ENCODE measurements at places on chromosomes 3 and 15.

- DNase-seq: no peak
These were observed 714.3 kb upstream of the CFAP20DC start for GRCh38 chr3:59764171-59764570.

- DNase-seq: no peak
These were observed 30.7 kb upstream of the CLRN1 start for GRCh38 chr3:151003029-151003767.

DNA sequence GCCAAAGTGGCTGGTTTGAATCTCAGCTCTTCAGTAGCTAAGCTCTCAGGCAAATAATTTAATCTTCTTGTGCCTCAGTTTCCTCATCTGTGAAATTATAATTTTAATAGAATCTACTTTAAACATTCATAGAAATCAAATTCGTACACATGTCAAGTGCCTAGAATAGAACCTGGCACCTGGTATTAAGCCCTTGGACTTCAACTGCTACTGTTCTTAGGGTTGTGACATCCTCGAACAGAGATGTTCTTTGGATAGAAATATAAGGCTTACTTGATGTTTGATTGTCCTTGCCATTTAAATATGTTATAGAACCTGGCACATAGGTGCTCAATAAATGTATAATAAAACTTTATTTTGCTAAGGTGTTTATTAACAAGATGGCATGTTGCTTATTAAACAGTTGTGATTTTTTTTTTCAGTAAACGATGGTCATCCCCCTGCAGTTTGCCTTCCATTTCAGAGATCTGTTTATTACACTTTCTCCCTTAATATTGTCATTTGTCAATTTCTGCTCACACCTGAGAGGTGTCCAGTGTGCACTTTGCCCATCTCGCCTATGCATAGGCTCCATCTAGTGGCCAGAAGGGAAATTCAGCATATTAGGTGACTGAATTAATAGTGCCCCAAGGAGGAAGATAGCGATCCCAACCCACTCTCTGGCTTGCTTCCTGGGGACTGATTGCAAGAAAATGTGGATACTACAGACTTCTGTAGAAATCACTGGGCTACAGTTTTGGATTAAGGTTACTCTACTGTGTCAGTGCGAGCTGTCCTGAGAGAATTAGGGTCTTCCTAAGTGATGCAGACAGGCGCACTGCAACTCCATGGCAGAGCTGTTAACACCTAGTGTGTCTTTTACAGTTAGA lies 10.7 kb downstream of the IGF1R start:
- DNase-seq: peak; percentile 53

GRCh38 chr3:192727032-192727847 lies at the start of gene FGF12:
Gene FGF12 (minus strand): TSS chr3:192727541.
- peak; percentile 1 for DNase-seq

DNA sequence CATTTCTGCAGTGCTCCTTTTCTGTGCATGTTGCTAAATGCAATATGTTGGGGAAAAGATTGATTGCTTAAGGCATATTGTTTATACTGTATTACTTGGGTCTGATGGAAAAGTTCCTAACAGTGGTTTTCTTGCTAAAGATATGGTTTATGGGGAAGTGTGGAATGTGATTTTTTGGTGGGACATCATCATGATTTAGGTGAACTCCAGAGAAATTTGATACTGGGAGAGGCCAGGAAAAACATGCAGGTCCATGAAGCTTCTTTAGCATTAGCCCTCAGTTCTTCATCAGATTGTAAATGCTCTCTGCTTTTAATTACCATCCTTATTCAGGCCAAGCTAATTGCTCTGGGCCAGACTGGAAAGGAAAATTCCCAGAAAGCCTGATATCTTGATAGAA lies 147.5 kb downstream of the LRTM1 start:
- DNase-seq: no peak

DNA sequence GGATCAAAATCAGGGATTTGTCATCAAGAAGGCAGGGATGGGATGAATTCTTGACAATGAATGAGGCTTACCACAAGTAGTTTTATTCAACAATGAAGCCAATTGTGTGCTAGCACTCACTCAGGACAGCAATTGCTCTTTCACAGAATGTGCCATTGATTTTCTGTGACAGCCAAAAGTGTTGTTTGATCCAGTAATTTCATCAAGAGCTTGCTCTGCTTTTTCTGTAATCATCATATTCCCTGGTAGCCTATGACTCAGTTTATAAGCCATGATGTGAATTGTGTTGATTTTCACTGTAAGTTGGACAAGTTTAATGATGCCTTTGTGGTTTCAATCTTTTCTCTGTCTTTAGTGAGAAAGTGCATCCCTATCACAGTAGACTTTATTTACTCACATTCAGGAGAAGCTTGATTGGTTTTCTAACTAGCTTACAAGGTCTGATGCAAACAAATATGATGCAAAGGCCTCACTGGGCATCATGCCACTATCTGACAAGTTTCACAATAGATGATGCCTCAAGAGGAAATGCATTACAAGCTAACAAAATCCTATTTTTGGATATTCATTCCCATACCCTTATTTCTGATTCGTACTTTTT lies 13.6 kb upstream of the CSRNP1 start:
- DNase-seq: peak; percentile 82

DNA sequence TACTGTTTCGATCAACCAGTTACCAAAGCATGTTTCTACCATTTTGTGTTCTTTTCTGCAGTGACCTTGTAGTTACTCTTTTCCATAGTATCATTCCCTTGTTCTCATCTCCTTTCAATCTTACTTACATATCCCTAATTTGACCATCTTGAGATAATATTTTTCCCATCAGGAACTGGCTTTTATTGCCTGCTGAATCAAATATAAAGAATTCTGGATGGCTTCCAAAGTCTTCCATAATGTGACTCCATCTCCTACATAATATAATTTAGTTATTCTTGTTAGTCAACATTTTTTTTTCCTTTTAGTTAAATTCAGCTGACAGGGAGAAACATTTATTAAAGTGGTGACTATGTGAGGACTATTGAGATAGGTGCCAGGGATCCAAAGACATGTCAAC lies 7.0 kb downstream of the USP8 start:
- no peak for DNase-seq

- peak; percentile 37 for DNase-seq
These were observed 9.2 kb downstream of the IGDCC3 start for GRCh38 chr15:65368302-65369211.

DNA sequence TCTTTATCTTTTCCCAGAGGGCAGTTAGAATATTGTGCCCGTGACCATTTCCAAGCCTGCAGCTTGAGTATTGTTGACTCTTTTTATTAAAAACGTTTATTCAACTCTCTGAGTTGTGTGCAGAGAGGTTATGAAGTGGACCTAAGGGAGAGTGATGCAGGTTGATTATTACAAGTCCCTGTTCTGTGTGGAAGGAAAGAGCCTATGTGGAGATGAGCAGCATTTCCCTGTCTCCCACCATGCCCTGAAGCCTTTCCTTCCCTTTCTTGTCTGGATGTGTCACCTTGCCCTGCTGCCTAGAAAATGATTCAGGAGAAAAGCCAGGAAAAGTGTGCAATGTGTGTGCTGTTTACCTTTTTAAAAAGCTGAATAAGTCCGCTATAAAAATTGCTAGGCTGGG lies 19.4 kb downstream of the ZPLD1 start:
- DNase-seq: no peak

GRCh38 chr15:68279779-68280753 lies 2.5 kb downstream of the FEM1B start:
- no peak for DNase-seq

DNA sequence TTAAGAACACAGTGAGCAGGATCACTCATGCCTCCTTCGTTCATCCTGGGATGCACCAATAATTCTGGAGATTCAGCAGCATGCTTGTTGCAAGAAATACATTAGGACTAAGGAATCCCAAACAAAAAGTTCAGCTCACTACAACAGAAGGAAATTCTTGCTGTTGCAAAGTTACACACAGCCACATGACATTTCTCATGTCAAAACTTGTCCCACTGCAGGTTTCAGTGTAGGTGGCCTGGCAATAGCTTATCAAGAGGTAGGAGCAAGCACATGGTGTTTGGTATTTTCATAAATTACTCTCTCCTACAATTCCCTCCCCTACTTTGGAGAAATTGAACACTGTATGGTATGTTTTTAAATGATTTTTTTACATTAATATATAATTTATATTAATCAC lies 399.6 kb upstream of the EPHA3 start:
- no peak for DNase-seq

GRCh38 chr3:164940745-164941144 lies 137.6 kb downstream of the SI start:
- DNase-seq: no peak

- no peak for DNase-seq
These were observed 128.3 kb downstream of the PLCL2 start for GRCh38 chr3:17013050-17013449.

DNA sequence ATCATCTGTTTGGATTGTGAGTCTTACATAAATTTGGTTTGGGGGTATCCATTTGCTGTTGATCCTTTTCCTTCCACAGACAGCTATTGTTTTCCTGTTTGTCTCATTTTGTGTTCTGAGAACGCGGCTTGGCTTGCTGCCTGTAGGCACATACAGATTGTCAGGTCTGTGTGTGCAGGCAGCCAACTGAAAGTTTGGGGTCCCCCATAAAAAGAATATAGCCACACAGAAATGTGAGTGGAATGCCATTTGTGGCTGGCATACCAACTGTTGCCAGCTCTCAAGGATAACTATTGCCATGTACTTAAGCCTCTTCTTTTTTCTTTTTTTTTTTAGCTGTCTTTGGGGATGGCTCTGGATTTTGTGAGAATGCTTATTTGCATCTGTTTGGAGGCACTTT lies 1308.0 kb downstream of the ROBO1 start:
- no peak for DNase-seq

- DNase-seq: no peak
These were observed 122.5 kb upstream of the SPRED1 start for GRCh38 chr15:38130205-38130567.

DNA sequence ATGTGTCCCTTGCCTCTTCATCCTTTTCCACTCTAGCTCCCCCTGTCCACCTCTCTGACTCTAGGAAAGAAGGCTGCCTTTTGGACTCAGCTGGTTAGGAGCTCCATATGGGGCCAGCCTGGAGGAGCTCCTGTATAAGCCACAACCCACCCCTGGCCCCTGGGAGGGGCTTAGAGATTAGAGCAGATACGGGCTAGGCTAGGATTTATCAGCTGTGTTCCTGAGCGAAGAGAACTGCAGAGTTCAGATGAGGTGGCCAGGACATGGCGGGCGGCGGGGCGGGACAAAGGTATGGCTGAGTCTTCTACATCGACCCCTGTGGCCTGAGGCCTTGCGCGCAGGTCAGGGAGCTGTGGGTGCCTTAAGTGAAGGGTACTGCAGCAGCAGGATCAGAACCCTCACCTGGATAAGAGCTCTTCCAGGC lies 7.9 kb downstream of the NBEAL2 start:
- DNase-seq: no peak

DNA sequence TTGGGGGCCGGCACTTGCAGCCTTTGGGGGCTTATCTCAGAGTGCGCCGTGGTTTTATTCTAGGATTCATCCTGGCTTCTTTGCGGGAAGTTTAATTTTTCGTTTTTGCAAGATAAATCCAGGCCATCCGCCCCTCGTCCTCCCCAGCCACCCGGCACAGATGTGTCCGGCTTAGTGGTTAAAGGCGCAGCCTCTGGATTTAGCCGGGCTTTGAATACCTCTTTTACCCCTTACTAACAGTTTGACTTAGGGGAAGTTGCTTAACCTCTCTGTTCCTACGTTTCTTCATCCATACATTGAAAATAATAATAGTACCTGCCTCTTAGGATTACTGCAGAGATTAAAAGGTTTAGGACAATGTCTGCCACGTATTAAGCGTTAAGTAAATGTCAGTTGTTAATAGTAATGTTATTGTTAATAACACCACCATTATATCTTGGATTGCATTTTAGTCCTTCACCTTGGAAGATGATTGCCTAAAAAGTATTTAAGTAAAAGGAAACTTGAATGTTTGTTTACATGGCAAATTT lies 714 bp downstream of the ECT2 start:
- peak; percentile 40 for DNase-seq

- no peak for DNase-seq
These were observed 282.5 kb upstream of the TRIM42 start for GRCh38 chr3:140395134-140396075.

DNA sequence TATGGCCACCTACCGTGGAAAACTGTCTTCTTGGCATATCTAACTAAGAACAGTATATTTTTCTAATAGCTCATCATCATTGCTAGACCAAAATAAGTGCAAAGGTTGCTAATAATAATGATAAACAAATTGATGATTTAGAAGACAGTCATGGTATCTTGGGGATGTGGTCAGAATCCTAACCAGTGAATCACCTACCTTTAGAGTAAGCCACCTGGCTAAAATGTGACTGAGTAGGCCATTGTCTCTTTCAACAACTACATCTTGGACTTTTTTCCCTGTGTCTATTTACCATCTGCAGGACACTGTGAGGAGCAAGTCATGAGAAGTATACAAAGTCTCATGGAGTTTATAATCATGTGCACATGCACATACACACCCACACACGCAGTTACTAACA lies 273.5 kb upstream of the SEMA6D start:
- no peak for DNase-seq

- DNase-seq: no peak
These were observed 72.7 kb downstream of the HMG20A start for GRCh38 chr15:77493324-77493907.

DNA sequence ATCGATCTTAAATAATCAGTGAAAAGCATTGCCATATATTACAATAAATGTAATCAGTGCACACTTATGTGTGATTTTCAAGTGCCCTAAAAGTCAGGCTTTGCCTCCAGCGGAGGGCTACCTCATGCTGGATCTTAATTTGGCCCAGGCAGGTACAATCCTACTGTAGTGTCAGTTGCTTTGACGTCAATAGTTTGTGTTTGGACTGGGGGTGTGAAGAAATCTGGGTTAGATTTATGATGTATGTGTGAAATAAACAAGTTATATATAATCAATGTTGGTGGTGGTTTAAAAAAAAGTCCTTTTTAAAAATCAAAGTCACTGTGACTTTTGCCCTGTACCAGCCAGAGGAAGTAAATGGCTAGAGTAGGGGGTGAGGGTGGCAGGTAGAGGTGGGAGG lies 14.0 kb upstream of the RASGRP1 start:
- DNase-seq: no peak

DNA sequence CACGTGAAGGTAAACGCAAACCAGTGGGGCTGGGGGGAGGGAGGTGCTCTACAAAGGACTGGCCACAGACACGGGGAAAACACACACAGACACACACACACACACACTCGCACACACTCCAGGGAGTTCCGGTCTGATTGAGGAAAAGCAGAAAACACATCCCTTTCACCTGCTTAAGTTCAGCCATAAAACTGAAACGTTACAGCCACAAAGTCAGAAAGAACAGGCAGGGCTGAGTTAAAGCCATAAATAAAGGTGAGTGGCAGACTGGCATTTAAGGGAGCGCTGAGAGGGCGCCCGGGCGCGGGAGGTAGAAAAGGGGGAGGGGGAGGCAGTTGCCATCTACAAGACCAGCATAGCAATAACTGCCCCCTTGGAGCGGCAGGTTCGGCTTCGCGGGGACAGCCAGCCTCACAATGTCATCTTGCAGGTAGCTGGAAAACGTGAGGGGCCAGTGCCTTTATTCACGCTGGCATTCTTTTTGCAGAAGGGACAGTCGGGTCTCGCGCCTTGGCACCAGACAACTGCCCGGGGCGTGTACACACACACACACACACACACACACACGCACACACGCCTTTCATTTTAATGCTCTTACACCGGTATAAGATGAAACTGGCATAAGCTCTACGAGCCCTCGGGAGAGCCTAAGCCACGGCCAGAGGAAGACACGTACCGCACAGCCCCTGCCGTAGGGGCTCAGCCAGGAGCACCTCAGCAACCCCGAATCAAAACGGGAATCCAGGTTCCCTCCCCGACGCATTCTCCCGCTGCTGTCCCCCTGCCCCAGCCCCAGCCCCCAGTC lies 866 bp downstream of the TNIK start:
- DNase-seq: peak; percentile 59

- DNase-seq: no peak
These were observed 16.0 kb downstream of the NR2F2 start for GRCh38 chr15:96346409-96346970.

- DNase-seq: no peak
These were observed 15.5 kb upstream of the ZNF609 start for GRCh38 chr15:64444836-64445235.

Data from dermis microvascular lymphatic vessel endothelial cell (primary cell).